Activated T-cell treated with anti-CD3 and anti-CD28 coated beads for 4 hours (primary cell): ENCODE measurements at places on chromosomes 7 and 10.

DNA sequence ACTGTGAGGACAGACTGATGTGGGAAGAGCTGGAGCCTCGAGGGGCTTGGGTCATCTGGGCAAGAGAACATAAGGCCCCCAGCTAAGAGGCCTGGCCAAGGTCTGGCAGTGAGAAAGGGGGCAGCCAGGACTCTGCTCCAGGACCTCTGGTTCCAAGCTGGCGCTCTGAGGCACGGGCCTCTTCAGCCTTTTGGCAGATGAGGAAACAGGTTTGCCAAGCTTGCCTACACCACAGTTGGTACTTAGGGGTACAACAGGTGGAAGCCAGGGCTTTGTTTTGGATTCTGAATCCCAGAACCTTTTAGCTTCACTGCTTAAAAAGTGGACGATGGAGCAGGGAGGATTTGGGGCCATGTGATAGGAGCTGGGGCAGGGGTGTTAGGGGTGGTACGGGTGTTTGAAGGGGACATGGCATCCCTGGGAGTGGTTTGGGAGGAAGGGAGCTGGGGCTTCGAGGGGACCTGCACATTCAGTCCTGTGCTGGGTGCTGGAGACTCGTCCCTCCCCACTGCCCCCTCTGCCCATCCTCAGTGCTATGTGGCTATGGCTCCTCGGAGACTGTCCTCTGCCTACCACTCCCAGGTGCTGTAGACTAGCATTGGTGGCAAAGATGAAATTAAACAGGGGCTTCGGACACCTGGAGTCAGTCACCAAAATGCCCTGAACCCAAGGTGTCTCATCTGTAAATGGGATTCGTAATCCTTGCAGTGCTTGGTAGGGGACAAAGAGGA, 30.3 kb downstream of the ZNF775 start:
- no peak for DNase-seq

GRCh38 chr7:47149208-47149839, 432.6 kb downstream of the TNS3 start:
- DNase-seq: no peak

- no peak for DNase-seq
These were observed 279.3 kb upstream of the SHH start for GRCh38 chr7:156091519-156092080.

- DNase-seq: no peak
These were observed 694.9 kb upstream of the KCND2 start for GRCh38 chr7:119578116-119578515.

GRCh38 chr10:95501203-95502094, 59.7 kb downstream of the SORBS1 start:
- DNase-seq: no peak

DNA sequence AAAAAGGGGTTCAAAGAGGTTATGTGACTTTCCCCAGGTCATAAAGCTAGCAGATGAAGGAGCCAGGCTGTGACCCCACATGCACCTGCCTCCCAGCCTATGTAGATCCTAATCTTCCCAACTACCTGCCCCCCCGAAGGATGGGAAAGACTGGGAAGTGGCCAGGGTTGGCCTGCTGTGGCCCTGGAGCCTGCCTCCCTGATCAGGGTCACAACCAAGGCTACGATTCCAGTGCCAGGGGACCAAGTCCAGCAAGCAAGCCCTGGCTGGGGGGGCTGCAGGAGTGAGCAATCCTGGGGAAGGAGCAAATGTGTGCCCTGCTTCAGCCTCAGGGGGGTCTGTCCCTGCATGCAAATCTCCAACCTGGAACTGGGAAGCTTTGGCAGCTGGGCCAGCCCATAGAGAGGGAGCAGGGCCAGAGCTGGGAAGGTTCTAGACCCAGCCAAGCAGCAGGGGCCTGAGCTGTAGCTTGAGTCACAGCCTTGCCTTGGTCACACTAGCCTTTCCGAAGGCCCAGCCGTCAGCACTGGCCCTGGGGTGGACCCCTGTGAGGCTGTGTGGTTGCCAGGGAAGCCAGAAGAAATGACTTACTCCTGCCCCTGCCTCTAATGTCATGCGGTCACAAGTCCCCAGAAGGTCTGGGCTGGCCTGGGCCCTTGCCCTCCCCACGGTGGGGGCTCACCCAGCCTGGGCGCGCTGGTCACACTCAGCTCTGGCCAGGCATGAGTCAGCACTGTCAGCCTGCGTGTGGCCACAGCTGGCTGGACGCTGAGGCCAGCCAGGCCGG, 96.4 kb upstream of the ZMIZ1 start:
- DNase-seq: no peak
